T-helper 22 cell (primary cell): ENCODE measurements at places on chromosomes 4 and X.

- DNase-seq, result no peak
Observed at GRCh38 chr4:8897251-8898167, 25.9 kb upstream of the HMX1 start.

GRCh38 chr4:186149872-186150271 is 41.5 kb upstream of the CYP4V2 start:
- DNase-seq, result no peak

DNA sequence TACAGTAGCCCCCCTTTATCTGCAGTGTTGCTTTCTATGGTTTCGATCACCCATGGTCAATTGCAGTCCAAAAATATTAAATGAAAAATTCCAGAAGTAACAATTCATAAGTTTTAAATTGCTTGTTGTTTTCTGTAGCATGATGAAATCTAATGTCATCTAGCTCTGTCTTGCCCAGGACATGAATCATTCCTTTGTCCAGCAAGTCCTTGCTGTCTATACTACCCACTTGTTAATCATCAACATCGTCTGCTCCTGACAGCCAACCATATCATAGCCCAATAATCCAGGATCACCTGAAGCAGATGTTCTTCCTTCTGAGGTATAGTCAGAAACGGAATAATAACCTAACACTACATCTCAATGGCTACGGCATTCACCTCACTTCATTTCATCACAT is 79.8 kb downstream of the ADAMTS3 start:
- DNase-seq, result no peak

DNA sequence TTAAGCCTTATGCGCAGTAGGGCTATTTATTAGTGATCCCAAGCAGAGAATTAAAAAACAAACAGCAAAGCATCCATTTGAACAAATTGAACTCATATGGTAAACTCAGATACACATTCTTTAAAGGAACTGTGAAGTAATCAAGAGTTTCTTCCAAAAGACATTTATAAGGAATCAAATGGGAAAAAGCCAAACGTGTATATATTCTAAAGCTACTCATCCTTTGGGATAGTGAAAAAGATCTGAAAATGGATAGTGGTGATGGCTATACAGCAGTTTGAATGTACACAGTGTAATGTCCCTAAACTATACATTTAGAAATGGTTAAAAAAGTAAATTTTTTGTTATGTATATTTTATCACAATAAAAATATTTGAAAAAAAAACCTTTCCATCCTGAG is 16.6 kb upstream of the HPGDS start:
- DNase-seq, result no peak

DNA sequence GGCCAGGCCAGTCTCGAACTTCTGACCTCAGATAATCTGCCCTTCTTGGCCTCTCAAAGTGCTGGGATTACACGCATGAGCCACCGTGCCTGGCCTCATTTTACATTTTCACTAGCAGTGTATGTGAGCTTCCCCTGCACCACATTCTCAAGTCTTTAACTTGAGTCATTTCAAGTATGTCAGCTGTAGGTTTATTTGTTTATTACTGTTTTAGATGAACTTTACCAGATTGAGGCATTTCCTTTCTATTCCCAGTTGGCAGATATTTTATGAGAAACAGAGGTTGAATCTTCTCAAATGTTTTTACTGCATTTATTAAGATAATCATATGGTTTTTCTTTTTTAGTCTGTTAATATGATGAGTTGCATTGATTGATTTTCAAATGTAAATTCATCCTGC is 114.6 kb upstream of the SH3RF1 start:
- DNase-seq, result no peak

DNA sequence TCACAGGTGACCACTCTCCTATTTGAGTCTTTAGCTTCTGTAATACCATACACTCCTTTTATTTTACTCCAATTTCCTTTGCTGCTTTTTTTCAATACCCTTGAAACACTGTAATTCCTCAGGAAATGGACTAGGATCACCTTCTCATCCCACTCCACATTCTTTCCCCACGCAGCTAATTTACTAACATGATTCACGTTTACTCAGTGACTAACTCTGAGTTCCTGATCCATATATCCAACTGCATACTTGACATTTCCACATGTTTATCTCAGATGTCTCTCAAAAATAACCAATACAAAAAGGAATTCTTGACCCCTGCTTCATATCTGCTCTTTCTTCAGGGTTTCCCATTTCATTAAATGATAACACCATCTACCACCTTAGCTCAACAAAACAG is 19.9 kb downstream of the RPS6KA6 start:
- DNase-seq, result no peak

DNA sequence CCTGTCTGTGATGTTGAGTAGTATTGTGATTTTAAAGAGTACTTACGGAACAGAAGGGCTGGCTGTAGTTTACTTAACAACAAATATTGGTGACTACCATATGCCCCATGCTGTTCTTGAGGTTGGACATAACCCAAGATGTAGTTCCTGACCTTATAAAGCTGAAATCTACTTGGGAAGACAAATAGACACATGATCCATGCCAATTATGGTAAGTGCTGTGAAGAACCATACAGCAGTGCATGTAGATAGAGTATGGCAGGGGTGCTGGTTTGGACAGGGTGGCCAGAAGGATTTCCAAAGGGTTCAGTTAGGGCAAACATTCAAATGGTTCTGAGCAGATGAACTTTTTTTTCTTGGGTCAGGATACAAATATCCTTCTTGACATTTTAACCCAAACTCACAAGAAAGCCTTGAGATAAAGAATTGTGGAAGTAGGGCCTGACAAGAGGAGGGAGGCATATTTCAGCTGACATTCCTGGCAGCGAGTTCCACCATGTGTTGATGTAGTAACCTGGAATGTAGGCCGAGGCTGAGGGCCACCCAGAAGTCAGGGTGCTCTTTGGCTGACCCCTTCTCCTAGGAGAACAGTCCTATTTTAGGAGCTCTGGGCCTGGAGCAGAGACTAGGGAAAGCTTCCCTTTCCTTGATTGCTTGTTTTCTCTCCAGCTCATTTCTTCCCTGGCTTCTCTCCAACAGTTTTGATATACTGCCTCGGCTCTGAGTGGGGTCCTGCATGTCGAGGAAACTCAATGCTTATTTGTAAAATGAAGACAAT is 74.2 kb downstream of the FREM3 start:
- no peak for DNase-seq

- no peak for DNase-seq
Observed at GRCh38 chr4:59238212-59238611, 1961.9 kb upstream of the ADGRL3 start.
